ENCODE measurements at places on chromosomes 16 and 17.

- DNase-seq = no peak
Observed at GRCh38 chr17:61345825-61346666, 53.6 kb upstream of the TBX2 start.

GRCh38 chr16:71384073-71384724, 25.7 kb downstream of the CALB2 start:
- DNase-seq = no peak

DNA sequence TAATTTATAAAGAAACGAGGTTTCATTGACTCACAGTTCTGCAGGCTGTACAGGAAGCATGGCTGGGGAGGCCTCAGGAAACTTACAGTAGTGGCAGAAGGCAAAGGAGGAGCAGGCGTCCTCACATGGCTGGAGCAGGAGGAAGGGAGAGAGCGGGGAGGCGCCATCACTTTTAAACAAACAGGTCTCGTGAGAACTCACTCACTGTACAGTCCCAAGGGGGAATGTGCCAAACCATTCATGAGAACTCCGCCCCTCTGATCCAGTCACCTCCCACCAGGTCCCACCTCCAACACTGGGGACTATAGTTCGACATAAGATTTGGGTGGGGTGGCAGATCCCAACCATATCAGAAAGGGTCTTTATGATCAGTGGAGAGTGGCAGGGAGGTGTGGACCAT, 392.4 kb upstream of the TNRC6C start:
- no peak for DNase-seq

- peak; percentile 92 for DNase-seq
Observed at GRCh38 chr16:66406534-66407221, 20.4 kb upstream of the BEAN1 start.

DNA sequence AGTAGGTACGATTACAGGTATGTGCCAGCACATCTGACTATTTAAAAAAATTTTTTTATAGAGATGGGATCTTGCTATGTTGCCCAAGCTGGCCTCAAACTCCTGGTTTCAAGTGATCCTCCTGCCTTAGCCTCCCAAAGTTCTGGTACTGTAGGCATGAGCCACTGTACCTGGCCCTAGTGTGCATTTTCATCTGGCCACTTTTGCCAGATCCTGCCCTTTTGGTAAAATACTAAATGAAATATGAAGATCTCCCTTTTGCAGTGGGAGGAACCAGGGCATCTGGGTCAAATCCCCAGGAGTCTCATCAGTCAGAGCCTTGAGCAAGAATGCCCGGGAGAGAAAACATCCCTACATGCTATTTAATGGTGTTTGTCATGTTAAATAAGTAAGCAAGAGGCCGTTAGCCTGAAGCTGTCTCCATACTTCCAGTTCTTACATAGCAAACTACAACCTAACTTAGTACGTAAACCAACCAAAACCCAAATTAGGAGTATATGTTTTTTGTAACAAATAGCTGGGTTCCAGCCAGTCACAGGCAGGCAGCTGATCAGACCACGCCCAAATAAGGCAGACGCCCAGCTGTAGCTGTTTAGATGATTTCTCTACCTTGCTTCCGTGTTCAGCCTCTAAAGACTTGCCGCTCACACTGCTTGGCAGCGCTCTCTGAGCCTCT, 46.5 kb upstream of the CLEC18A start:
- DNase-seq = no peak

DNA sequence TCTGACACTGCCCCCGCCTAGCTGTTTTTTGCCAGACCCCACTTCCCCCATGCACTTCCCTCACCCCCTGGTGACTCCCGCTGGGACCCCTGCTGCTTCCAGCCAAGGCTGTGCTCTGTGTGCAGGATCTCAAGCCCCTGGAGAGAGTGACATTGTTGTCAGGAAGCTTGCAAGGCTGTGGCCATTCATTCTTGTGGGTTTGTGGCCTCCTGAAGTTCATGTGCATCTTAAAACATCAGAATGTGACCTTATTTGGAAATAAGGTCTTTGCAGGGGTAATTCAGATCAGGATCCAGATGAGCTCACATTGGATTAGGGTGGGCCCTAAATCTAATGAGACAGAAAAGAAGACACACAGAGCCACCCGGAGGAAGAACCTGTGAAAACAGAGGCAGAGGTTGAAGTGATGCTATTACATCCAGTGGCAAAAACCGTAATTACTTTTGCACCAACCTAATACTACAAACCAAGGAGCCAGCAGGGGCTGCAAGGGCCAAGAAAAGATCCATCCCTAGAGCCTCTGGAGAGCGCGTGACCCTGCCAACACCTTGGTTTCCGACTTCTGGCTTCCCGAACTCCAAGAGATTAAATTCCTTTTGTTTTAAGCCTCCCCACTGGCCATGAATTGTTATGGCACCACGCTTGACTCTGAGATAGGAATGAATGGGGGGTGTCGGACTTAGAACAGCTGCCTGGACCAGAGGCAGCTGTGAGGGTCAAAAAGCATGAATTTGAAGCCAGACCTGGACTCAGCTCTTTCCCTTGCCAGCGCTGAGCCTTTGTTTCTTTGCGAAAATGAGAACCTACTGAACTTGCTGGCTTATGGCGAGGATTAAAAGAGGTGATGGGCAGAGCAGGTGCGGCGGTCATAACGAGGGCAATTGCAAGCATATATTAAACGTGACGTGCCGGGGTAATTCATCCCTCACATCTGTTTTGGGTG, 75.5 kb downstream of the BMERB1 start:
- no peak for DNase-seq
